ENCODE measurements at places on chromosomes 6 and 20. TPM values are rescaled to one million over a fixed set of nuclear protein-coding genes. Genes with fewer than 3 reads are reported as not detected.

The ENPP3 gene
- total RNA-seq = 5.8 TPM

The DSP gene
- total RNA-seq = not detected

The AK9 gene
- 4.8 TPM for total RNA-seq

The PRRT1 gene
- 0.31 TPM for total RNA-seq

The SLC22A2 gene
- total RNA-seq = not detected

The EFCAB8 gene
- 2.8 TPM for total RNA-seq

The DCDC2 gene
- total RNA-seq = 0.24 TPM

The IYD gene
- total RNA-seq = not detected

DNA sequence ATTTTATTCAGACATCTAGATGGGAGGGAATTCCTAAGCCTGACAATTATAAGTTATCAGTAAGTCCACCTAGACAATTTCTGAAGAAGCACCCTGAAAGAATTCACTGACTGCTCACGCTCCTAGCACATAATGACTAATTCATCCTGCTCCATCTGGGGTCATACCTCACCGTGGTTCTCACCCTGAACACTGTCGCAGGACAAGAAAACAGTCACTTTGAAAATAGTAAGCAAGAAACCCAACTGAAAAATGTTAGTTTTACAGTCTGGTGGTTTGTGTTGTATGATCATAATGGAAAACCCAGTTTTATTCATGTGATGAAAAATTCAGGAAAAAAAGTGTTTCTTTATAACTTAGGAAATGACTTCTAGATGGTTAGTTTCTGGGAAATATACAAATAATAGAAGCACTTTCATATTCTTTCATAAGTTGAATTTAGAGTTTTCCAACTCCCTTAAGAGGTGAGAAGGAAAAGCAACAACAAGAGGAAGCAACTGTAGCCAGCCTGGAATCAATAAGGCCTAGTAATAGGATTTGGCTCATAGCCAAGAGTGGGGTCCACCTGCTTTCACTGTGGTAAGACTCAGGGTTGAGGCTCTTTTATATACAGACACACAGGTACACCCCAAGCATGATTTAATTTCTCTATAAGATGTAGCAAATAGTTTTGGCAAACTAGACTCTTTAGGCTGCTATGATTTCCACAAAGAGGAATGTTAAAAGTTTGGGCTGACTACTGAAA, 94.1 kb downstream of the HIVEP2 start:
- no peaks in the 10 kb centered on the region for H3K36me3 ChIP-seq
- H3K27me3 ChIP-seq = no peaks in the 10 kb centered on the region
- H3K27ac ChIP-seq = peak overlapping the region; percentile 66
- H3K4me3 ChIP-seq = peak overlapping the region; percentile 32

GRCh38 chr20:62977613-62978560, 25.4 kb downstream of the SLC17A9 start:
- no peaks in the 10 kb centered on the region for H3K36me3 ChIP-seq
- no peak overlapping the region for H3K27ac ChIP-seq
- H3K4me3 ChIP-seq = peak overlapping the region; percentile 57
- H3K4me1 ChIP-seq = peaks cover 50% of the 10 kb centered on the region
- DNase-seq = peak; percentile 66

- no peak for DNase-seq
- no peaks in the 10 kb centered on the region for H3K36me3 ChIP-seq
- H3K4me3 ChIP-seq = no peak overlapping the region
- no peaks in the 10 kb centered on the region for H3K27me3 ChIP-seq
- H3K4me1 ChIP-seq = no peaks in the 10 kb centered on the region
- H3K27ac ChIP-seq = no peak overlapping the region
These were observed 163.4 kb downstream of the HS3ST5 start for GRCh38 chr6:114179411-114179810.

- peak overlapping the region; percentile 92 for H3K4me3 ChIP-seq
- DNase-seq = no peak
- H3K36me3 ChIP-seq = no peaks in the 10 kb centered on the region
- peaks cover 16% of the 10 kb centered on the region for H3K4me1 ChIP-seq
- H3K27me3 ChIP-seq = no peaks in the 10 kb centered on the region
These were observed 909 bp upstream of the NUDT3 start for GRCh38 chr6:34393191-34393965.

GRCh38 chr20:15446373-15446772, 1109.0 kb upstream of the FLRT3 start:
- H3K27ac ChIP-seq = no peak overlapping the region
- H3K36me3 ChIP-seq = no peaks in the 10 kb centered on the region
- no peaks in the 10 kb centered on the region for H3K27me3 ChIP-seq

DNA sequence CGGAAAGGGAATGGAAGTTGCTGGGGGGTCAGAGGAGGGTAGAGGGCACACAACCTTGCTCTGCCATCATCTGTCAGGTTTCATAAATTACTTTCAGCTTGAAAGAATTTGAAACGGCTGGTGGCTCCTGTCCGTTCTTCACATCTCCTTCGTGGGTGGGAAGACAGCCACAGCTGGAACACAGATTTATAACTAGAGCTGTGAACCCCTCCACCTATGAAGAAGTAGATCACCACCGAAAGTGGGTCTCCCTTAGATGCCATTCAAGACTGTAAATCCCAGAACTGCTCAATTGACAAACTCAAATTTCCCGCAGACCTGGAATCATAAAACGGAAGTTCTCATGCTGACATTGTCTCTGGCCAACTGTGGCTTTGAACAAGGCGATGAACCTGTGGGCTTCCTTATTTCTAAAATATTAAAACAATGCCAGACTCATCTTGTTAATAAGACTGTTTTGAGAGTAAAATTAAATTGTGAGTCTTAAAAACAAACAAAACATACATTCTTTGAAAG, 65.3 kb downstream of the BTBD3 start:
- H3K36me3 ChIP-seq = no peaks in the 10 kb centered on the region
- DNase-seq = no peak
- H3K27ac ChIP-seq = no peak overlapping the region

DNA sequence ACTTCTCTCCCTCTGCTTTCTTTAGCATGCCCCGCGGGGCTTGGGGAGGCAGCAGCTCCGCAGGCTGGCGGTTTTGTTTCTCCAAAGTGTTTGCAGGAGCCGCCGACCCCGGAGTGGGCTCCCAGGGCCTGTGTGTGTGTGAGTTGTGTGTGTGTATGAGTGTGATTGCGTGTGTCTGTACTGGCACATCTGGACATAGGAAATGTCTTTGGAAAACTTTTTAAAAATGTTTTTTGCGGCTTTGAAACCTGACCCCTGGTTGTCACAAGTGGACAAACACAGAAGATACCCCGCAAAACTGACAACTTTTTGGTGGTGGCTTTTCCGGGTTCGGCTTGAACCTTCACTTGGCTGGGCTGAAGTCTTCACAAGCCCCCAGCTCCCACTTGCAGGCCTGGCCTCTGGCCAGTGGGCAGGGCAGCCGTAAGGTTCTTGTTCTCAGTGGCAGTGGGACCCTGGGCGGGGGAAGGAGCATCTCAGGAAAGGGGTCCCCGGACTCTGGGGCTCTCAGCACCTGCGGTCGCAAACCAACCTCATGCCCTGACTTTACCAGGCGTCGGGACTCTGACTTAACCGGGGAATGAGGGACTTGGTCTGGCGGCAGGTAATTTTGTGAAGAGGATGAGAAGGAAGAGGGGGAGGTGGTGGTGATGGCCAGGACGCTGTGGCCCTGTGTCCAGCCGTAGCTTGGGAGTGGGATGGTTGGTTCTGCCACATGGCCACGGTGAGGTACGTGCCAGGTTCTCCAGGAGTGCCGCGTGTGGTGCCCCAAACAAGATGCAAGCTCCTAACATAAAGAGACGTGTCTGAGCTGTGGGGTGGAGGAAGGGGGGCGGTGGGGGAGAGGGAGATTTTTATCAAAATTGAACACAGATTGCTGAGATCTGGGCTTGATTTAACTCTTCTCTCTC, 619 bp downstream of the DAAM2 start:
- no peak overlapping the region for H3K4me3 ChIP-seq
- H3K36me3 ChIP-seq = no peaks in the 10 kb centered on the region
- DNase-seq = no peak

- no peak for DNase-seq
- H3K27ac ChIP-seq = no peak overlapping the region
- H3K4me1 ChIP-seq = no peaks in the 10 kb centered on the region
- no peaks in the 10 kb centered on the region for H3K27me3 ChIP-seq
These were observed 392.4 kb upstream of the SOX4 start for GRCh38 chr6:21201187-21201586.

GRCh38 chr6:21968411-21968810, 328.4 kb downstream of the PRL start:
- H3K27me3 ChIP-seq = no peaks in the 10 kb centered on the region
- no peak overlapping the region for H3K4me3 ChIP-seq
- no peak overlapping the region for H3K27ac ChIP-seq
- DNase-seq = no peak
- no peaks in the 10 kb centered on the region for H3K4me1 ChIP-seq
- no peaks in the 10 kb centered on the region for H3K36me3 ChIP-seq

DNA sequence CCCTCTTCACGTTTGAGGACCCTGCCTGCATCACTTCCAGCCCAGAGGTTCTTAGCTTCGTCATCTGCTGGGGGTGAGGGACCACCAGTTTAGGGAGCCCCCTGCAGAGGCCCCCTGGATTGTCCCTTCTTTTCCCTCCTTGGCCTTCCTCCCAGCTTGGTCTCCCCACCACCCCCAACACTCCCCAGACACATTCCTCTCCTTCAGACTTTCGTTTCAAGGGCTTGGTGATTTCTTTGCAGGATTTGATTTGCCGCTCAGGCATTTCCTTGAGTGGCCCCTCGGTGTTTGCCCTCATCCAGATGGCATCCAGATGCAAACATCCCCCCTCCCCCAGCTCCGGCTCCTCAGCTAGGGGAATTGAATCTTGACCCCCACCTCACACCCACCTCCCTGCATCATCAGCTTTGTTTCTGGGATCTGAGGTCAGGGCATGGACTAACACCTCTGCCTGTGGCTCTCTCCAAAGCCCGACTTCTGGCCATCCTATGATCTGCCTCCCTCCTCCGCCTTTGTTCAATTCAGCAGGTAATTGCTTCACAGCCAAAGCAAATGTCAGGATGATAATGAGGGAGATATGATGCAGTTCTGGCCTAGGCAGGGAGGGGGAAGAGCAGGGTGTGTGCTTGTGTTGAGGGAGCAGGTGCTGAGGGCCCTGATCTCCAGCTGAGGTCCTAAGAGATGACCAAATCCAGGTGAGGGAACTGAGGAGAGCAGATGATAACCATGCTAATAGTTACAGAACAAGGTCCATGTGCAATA, 141.5 kb downstream of the VEGFA start:
- no peak overlapping the region for H3K27ac ChIP-seq
- H3K4me1 ChIP-seq = no peaks in the 10 kb centered on the region
- H3K4me3 ChIP-seq = no peak overlapping the region

DNA sequence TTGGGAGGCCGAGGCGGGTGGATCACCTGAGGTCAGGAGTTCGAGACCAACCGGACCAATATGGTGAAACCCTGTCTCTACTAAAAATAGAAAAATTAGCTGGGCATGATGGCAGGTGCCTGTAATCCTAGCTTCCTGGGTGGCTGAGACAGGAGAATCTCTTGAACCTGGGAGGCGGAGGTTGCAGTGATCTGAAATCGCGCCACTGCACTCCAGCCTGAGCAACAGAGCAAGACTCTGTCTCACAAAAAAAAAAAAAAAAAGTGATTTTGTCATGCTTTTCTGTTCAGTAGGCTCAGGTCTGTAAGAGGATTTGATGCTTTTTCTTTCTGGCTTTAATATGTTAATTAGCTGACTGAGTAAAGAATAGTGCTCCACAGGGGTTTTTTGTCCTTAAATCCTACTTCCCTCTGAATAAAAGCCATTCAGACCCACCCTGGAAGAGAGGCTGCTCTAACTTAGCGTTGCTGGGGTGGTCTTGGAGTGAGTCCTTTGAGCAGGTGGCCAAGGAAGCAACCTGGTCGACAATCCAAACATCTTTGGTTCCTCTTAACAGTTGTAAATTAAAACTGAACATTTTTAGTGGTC, 19.0 kb downstream of the MCM8 start:
- no peaks in the 10 kb centered on the region for H3K36me3 ChIP-seq
- no peak overlapping the region for H3K4me3 ChIP-seq
- no peak for DNase-seq
- no peak overlapping the region for H3K27ac ChIP-seq
- H3K27me3 ChIP-seq = no peaks in the 10 kb centered on the region

GRCh38 chr20:58192567-58192966, 35.9 kb downstream of the ANKRD60 start:
- no peaks in the 10 kb centered on the region for H3K4me1 ChIP-seq
- H3K27ac ChIP-seq = no peak overlapping the region

GRCh38 chr6:44404022-44404714, 16.7 kb downstream of the CDC5L start:
- no peaks in the 10 kb centered on the region for H3K4me1 ChIP-seq
- no peak overlapping the region for H3K27ac ChIP-seq
- no peak for DNase-seq
- H3K27me3 ChIP-seq = no peaks in the 10 kb centered on the region
- peaks cover 22% of the 10 kb centered on the region for H3K36me3 ChIP-seq
- H3K4me3 ChIP-seq = no peak overlapping the region

DNA sequence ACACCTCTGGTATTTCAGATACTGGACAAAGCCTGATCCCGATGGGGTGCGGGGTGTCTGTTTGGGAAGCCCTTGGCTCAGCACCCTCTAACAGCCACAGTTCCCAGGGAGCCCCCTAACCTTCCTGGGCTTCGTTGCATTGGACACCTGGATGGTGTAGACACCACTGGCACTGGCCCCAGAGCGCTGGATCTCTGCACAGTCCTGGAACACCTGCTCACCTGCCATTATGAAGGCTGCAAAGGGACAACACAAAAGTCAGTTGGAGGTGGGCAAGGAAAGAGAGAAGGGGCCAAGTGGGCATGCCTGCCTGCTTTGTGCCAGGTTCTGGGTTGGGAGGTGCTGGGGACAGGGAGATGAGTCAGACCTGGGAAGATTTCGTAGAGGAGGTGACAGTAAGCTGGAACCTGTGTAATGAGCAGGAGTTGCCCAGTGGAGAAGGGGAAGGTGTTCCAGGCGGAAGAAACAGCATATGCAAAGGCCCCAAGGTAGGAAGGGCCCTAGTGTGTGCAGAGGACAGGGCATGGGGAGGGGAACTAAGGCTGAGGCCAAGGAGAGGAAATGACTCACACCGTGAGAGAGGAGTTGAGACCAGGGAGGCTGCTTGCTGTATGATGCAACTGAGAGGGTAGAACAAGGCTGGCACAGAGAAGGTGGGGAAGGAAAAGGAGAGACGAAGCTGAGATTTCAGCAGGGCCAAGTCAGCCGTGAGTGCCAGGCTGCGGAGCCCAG, 34.9 kb downstream of the ANGPT4 start:
- H3K36me3 ChIP-seq = no peaks in the 10 kb centered on the region
- DNase-seq = no peak
- no peaks in the 10 kb centered on the region for H3K4me1 ChIP-seq
- H3K27ac ChIP-seq = no peak overlapping the region

GRCh38 chr20:31638317-31638716, 605 bp downstream of the COX4I2 start:
- no peak for DNase-seq
- H3K27me3 ChIP-seq = no peaks in the 10 kb centered on the region
- H3K4me1 ChIP-seq = no peaks in the 10 kb centered on the region
- no peaks in the 10 kb centered on the region for H3K36me3 ChIP-seq
- no peak overlapping the region for H3K27ac ChIP-seq

DNA sequence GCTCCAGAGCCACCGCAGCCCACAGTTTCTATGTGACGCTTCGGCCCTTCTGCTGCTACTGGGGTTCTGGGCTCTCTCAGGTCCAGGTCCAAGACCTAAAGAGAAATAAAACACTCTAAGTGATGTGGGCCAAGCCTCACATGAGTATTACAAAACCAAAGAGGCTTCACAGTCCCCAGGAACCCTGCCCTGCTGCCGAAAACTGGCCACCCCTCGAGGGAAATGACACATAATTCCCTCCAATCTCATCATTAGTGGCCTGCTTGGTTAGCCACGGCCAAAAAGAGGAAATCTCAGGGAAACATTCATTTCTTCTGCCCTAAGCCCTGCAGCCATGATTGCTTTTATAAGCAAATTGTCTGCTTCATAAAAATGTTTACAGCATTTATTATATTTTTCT, 32.5 kb downstream of the DLL1 start:
- no peak for DNase-seq
- no peaks in the 10 kb centered on the region for H3K27me3 ChIP-seq
- no peaks in the 10 kb centered on the region for H3K4me1 ChIP-seq
- H3K4me3 ChIP-seq = no peak overlapping the region

All from naive thymus-derived CD4-positive, alpha-beta T cell (primary cell).